ENCODE measurements at places on chromosomes 11 and 22.

GRCh38 chr11:92556431-92556830 lies 331.8 kb downstream of the FAT3 start:
- DNase-seq = no peak

GRCh38 chr11:35214792-35215193 lies 75.8 kb downstream of the CD44 start:
- DNase-seq = peak; percentile 46

DNA sequence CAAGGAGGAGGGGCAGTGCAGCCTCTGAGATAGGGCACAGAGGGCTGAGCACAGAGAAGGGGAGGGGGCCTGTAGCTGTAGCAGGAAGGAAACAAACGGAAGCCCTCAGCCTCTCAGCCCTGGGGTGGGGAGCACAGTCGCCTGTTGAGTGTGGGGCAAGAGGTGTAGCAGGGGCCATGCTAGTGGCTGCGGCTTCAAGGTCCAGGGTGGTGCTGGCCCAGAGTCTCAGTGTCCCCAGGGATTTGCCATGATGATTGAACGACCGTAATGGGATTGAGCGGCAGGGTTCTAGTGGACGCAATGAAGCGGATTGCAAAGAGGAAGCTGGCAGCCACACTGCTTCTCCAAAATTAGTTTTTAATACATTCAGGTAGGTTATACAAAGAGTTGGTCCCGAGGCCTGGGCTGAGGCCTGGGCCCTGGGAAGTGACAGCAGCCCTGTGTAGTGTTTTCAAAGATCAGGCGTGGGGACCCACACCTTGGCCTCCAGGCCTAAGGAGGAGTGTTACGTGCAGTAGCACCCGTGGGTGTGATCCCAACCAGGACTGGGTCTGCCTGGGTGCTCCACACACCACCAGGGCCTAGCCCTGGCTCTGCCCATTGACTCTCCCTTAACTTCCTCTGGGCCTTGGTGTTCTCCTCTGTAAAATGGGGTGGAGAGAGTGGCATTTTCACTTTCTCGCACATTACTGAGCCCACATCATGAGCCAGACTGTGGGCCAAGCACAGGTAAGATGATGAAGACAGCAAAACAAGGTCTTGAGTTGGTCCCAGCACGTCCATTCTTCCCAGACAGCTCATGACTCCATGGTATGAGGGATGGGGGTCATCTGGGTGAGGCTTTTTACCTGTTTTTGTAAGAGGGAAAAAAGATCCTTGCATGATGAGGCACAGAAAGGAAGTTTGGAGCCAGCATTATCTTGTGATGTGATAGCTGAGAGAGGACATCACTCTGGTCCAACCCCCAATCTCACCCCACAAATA lies 13.1 kb downstream of the LRRC32 start:
- no peak for DNase-seq

DNA sequence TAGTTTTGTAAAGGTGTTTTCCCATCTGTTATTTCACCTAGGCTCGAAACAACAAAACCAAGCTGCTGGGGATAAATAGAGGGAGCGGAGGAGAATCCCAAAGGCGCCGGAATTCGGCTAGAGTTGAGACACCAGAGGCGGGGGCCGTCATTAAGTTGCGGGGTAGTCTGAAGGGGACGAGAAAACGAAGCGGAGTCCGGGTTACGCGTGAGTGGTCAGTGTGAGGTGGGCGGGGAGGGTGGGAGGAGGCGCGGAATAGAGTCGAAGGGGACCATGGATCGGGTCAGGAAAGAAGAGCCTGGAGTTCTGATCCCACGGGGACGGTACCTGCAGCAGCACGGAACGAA lies 361 bp downstream of the SRPRA start:
- DNase-seq = no peak

DNA sequence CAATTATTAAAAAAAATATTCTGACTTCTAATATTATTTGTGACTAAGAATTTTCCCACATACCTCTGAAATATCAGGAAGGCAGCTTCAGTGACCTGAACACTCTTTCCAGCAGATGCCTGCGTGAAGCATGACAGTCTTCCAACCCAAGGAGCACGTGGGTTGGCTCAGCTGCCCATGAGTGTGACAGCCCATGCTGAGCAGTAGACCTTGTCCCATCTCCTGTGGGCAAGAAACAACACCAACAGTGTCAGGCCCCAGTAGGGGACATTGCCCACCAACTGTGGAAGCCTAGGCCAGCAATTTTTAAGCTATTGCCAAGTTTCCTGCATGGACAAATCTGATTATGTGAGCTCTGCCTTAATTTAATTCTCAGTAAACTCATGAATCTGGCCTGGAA lies 66.4 kb upstream of the OLFML1 start:
- no peak for DNase-seq

DNA sequence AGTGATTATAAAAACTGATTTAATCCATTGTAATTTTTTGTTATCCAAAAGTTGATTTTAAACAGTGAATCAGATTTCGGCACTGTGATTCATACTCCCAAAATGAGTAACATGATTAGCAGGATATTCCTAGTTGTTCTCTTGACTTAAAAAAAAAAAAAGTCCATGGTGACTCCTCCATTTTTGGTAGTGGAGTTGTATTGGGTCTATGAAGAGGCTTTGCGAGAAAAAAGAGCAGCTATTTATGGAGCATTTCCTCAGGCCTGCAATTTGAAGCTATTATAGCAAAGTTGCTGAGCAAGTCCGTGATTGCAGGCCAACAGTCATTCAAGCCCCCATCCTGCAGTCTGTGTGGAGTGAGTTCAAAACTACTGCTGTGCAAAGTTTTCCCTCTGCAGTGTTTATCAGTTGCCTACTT lies 28.8 kb downstream of the YAP1 start:
- DNase-seq = no peak

DNA sequence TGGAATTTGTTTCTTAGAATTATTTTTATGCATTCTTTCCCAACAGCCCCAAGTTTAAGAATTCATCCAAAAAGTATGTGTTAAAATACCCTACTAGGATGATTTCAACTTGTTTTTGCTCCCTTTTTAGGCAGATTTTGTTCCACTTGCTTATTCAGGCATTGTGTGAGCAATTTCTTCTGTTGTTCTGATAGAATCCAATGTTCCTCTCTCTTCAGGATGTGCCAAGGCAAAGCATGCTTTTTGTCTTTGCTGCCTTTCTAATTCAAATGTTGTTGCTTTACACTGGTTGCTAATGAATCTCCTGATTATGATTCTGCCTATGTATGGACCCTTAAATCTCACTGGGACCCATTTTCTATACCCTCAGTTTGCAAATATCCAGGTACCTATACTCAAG lies 131.2 kb upstream of the ARHGAP42 start:
- DNase-seq = no peak
